ENCODE measurements at places on chromosomes 3 and 15.

DNA sequence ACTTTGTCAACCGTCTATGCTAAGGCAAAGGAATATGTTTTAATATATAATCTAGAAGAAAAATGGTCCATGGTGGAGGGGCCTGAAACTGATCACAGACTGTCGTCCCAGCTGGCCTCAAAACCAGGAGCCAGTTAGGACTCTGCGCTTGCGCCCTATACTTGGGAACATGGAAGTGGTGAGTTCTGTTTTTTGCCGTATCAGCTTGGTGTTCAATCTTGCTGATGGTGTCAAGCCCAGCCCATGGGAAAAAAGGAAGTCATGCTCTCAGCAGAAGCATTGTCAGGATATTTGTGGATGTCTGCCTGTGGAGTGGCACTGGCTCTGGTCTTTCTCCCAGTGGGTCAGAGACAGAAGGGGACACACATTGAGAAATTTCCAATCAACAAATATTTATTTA is 342.0 kb upstream of the CTDSPL start:
- DNase-seq, result no peak

- no peak for DNase-seq
Measured at GRCh38 chr15:25803541-25803940, 59.6 kb downstream of the ATP10A start.

DNA sequence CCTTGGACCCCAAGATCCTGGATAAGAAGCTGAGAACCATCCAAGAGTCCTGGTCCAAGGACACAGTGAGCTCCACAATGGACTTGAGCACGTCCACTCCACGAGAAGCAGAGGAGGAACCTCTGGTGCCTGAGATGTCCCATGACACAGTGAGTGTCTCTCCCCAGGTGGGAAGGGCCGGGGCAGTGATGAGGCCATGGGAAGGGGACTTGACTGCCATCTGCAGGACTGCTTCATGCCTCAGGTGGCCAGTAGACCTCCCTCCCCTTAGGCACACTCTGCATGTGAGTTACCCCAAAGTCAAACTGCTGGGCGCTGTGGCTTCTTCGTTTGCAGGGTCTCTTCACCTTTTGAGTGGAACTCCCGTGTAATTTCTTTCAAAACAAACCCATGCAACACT is 59.7 kb downstream of the CCDC33 start:
- no peak for DNase-seq

DNA sequence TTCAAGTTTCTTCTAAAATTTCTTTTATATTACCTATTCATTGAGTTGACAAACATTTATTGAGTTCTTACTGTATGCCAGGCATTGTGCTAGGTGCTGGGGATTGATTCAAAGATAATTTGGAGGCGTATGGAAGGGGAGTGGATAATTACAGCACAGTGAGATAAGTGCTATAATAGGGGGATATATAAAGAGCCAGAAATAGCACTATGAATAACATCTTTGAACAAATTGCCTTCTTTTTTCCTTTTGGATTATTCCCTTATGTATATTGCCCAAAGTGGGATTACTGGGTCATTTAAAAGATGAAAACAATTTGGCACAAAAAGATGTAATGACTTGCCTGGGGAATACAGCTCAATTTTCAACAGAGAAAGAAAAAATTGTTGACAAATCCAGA is 64.6 kb downstream of the LPP start:
- DNase-seq, result no peak

DNA sequence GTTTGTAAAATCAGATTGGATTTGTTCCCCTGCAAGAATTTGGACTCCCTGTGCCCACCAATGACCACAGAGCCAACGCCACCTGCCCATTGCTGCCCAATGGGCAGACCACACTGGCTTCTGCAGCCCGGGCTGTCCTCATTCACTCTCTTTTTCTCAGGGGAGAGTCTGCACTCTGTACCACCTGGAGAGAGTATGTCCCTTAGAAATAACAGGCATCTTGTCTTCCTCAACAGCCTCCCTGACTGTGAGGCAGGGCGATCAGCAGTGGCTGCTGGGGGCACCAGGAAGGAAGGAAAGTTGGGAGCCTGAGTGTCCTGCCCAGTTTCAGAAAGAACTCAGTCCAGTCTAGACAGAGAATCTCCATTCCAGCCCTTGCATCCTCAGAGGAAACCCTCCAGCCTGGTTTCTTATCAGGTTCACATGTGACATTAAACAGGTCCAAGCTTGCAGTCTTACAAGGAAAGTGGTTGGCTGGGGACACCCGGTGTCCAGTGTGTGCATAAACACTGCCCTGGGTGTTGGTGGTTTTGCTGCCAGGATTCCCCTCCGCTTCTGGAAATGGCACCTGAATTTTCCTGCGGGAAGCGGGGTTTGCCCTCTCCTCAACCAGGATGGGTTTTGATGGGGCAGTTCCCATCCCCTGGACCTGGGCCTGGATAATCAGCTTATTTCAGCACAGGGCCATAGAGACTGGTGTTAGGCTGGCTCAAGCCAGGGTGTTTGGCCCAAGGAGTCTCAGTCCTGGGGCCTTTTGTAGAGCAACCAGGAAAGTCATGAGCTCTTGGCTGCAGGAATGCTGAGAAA is 37.2 kb downstream of the SSUH2 start:
- no peak for DNase-seq

DNA sequence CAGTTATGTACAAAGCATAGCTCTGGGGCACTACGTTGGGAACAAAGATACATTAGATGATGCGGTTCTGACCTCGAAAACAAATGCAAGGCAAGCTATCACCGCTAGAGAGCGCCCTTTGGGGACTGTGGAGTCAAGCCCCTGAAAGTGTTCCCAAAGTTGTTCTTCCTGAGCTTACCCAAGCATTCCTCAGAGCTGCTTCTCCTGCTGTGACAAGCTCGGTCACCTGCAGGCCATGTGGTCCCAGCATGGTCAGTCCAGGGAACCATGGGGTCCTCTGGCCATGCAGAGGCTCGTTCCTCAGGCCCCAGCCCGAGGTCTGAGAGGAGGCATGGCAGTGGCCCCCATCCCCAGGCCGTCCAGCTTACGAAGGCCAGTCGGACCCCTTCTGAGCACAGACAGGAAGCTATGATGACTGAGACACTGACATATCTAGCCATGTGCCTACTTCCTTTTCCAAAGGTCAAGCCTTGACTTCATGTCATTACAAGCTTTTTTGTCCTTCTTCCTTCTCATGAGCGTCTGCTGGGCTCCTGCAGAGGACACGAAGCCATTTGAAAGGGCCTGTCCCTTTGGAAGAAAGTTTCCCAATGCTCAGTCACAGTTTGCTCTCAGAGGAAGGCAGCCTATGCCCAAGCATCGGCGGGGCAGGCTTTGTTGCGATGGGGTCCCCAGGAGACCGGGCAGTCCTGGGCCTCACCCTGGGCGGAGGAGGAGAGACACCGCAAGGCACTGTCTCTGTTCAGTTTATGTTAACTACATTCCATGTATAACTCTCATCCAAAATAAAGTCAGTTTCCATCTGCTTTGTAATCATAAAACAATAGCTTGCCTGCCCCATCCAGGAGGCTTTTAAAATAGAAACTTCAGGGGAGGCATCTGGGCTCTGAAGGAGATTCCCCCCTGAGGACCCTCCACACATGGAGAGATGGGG is 79.3 kb downstream of the ATP10A start:
- DNase-seq, result peak; percentile 45

DNA sequence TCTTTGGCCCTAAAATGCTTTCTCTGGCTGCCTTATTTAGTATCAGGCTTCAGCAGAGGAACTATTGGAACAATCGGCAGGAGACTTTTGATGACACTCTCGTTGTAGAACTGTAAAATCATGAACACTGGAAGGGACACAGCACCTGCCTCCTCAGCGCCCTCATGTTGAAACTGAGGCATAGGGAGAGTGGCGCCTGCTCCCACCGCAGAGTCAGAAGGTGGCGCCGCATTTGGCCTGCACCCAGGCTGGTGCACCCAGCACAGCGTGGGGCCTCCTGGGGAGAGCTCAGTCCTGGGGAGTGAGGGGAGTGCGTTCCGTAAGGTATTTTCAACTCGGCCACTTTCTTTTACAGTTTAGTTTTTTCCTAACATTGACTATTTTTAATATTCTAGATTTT is 78.2 kb upstream of the BLM start:
- no peak for DNase-seq

GRCh38 chr3:49568965-49569364 is 14.7 kb downstream of the BSN start:
- DNase-seq, result no peak

- DNase-seq, result no peak
Measured at GRCh38 chr15:25972141-25972675, 109.1 kb upstream of the ATP10A start.

DNA sequence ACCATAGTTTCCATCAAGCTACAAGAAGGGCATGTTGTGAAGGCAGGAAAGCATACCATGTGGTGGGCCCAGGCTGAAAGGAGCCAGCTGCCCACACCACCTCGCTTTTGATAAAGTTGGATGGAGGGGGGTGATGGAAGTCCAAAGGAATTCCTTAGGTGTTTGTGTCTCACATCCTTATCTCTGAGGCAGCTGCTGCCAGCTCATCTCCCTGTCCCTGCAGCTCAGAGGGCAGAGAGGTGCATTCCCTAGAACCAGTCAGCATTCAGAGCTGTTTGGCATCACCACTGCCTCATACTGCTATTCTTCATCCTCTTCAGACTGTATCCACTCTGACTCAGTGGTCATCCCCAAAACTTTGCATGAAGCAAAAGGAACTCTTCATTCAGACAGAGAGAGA is 141.5 kb upstream of the BFSP2 start:
- no peak for DNase-seq

- DNase-seq, result no peak
Measured at GRCh38 chr3:128144512-128145187, 8.6 kb upstream of the EEFSEC start.

GRCh38 chr15:74727727-74728126 is 2.4 kb upstream of the CYP1A1 start:
- DNase-seq, result no peak

Data from CD4-positive, alpha-beta T cell treated with Interleukin-4 for 1 hour (primary cell).